ENCODE measurements at places on chromosomes 12 and 14.

GRCh38 chr12:120402217-120402616 is 33.3 kb upstream of the MSI1 start:
- no peak for DNase-seq

DNA sequence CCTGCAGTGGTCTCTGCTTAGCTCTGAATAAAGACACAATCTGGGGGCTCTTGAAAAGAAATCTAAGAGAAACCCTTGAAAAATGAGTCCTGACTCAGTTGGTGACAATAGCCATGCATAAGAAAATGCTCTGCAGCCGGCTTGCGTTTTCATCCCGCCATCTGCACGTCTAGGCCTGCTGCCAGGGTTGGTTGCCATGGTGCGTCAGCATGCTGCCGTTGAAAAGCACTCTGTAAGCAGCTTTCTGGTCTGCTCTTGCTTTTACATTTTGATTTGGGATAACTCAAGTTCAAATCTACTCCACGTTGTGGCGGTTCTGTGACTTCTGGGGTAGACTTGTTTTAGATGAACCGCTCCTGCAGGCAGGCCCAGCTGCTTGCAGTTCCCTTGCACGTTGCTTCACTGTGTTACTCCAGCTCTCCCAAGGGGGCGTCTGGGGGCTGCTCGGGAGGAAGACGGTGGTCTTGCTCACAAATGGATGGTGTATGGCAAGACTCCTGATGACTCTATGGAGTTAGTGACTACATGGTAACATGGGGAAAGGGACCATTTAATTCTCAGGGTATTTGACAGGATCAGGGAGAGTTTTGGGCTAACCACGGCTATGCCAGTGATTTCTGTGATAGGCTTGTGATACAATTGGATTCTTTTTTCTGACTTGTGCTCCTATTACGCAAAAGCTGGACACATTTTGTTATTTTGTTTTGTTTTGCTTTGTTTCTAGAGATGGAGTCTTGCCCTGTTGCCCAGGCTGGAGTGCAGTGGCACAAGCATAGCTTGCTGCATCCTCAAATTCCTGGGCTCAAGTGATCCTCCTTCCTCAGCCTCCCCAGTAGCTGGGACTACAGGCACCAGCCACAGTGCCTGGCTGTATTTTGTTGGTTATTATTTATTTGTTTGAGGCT is 15.8 kb downstream of the WNT5B start:
- DNase-seq = no peak

DNA sequence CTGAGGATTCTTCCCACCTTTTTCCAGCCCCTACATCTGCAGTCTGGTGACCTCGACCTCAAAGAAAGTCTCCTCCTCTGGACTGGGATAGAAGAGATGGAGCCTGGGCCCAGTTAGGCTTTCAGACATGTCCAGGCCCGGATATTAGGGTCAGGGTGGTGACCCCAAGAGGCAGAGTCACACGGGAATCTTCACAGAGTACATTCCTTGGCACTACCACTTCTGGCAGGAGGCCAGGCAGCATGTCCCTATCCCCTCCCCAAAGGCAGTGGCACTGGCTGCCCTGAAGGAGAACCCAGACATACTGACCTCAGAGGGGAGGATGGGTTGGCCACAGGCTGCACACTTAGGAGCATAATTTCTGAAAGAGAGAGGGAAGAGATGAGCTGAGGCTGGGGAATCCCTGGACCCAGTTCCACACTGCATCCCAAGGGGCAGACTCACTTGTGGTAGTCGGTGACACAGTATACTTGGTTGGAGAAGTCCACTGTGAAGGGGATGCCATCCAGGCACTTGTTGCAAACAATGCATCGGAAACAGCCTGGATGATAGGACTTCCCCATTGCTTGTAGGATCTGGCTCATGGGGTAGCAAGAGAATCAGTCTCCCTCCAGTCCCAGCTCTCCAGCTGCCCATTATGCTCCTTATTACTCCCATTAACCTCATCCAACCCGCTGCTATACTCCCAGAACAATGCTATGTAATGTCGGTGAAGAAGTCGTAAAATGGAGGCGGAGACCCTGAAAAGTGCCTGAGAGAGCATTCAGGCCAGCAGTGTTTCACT is 7.6 kb downstream of the AJUBA start:
- no peak for DNase-seq

GRCh38 chr12:67876305-67876915 is 112.8 kb upstream of the IFNG-AS1 start:
- DNase-seq = no peak

- DNase-seq = no peak
These were observed 168.5 kb downstream of the CAPZA3 start for GRCh38 chr12:18906395-18906794.

GRCh38 chr14:52835122-52835903 is 43.9 kb upstream of the GNPNAT1 start:
- no peak for DNase-seq

GRCh38 chr12:47717443-47718193 is 7.7 kb downstream of the ENDOU start:
- no peak for DNase-seq

DNA sequence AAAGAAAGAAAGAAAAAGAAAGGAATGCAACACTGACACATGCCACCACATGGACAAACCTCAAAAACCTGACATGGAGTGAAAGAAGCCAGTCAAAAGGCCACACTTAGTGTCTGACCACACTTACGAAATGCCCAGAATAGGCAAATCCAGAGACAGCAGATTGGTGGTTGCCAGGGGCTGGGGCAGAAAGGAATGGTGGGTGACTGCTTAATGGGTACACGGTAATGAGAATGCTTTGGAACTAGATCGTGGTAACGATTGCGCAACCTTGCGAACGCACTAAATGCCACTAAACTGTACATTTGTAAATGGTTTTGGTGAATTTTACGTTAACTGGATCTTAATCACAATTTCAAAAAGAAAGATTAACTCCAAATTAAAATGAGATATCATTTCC is 39.5 kb downstream of the SCARB1 start:
- DNase-seq = no peak

DNA sequence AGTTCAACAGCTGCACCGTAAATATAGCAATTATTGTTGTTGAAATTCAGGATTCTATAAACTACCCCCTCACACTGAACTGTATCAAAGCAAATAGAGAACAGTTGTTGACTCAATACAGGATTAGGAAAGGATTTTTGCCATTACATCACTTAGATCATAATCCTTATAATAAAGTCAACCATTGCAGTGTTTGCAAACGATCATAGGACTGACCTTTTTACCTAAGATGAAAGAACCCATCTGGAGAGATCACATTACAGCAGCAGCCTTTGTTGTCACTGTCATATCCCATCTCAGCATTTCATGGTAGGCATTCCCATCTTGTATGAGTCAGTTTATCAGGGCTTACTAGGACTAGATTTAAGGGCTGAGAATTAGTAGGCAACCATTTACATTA is 96.1 kb downstream of the IPO8 start:
- no peak for DNase-seq

GRCh38 chr12:19799895-19800602 is 360.8 kb downstream of the AEBP2 start:
- DNase-seq = no peak

GRCh38 chr14:55350461-55350860 is 61.2 kb downstream of the ATG14 start:
- no peak for DNase-seq

GRCh38 chr12:64510667-64511066 is 58.7 kb downstream of the TBK1 start:
- DNase-seq = no peak

DNA sequence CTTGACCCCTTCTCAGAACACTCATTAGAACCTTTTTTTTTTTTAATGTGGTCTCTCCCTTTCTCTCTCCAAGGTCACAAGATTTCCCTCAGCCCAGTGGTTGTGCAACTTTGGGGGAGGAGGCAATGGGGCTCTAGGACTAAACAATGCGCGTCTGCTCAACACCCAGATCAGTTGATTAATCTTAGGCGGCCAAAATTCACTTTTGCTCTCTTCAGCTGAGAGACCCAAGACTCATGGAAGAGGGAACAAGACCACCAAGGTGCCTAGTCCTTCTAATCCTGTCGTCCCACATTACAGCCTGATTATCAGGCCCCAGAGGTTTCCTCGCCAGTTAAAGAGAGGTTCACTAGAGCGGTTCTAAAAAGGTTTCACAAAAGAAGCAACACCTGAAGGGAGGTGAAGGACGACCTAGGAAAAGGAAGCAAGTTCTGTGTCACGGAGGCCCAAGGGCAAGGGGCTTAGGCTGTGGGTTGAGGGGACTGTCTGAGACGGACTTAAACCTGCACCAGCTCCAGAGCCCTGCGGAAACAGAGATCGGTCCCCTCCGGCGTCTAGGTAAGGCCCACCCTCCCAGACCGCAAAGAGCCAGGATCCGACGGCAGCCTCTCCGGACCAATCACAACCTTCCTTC is 824 bp upstream of the TARBP2 start:
- DNase-seq = no peak
